NCI-H510A (cell line): ENCODE measurements at places on chromosomes 5 and 9.

GRCh38 chr5:54721116-54721515, 203.6 kb downstream of the SNX18 start:
- DNase-seq, result no peak

GRCh38 chr5:169161022-169161680, 139.8 kb downstream of the SLIT3 start:
- no peak for DNase-seq

GRCh38 chr5:146825033-146825432, 53.5 kb downstream of the PPP2R2B start:
- DNase-seq, result no peak

DNA sequence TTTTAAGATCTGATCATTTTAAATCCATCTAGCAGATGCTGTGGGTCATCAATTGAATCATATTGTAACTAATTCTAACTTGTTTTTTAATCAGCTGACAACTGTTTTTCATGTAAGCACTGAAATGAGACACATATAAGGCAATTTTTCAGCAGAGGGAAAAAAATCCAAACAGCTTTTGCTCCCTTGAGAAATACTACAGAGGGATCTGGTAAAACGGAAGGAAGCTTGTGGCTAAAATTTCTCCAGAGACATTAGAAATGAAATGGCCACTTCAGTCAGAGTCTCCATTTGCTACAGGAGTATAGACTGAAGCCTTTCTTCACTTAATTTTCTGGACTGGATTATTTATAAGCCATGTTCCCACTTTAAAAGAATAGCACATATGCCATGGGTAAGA, 385.9 kb downstream of the MAN2A1 start:
- no peak for DNase-seq

GRCh38 chr5:156221816-156222215, 105.1 kb upstream of the SGCD start:
- no peak for DNase-seq

DNA sequence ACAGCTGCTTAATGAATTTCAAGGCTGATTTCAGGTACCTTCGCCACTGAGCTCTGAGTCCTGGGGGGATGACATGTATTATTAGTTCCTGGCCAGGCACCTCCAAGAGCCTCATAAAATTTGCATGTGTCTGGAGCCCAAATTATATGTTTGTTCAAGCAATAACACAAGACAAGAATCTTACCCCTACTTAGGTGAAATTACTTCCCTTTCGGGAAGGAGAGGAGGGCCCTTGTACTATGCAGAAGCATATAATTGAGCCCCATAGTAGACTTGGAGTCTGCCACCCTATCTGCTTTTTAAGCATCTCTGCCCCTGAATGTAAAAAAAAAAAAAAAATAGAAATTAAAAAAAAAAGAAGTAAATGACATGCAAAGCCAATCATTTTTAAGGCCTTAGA, 13.0 kb upstream of the TMEM38B start:
- no peak for DNase-seq

DNA sequence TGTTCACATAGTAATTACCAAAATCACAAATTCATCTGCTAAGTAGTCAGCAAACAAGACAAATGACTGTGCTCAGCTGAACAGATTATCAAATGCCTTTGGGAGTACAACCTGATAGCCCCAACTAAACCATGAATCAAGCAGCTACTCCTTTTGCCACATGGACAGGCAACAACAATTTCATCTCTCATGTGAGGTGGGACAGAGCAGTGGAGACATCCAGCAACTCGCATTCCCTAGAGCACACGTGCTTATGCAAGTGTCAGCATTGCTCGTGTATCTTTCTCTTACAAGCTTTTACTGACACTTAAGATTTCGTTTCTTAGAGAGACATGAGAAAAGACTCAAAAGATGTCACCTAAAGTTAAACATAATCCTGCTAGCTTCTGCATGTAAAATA, 42.7 kb upstream of the PPP2R2B start:
- DNase-seq, result no peak

GRCh38 chr5:172412724-172413286, 41.5 kb downstream of the SH3PXD2B start:
- no peak for DNase-seq

GRCh38 chr9:3963643-3964369, 336.1 kb downstream of the GLIS3 start:
- no peak for DNase-seq

DNA sequence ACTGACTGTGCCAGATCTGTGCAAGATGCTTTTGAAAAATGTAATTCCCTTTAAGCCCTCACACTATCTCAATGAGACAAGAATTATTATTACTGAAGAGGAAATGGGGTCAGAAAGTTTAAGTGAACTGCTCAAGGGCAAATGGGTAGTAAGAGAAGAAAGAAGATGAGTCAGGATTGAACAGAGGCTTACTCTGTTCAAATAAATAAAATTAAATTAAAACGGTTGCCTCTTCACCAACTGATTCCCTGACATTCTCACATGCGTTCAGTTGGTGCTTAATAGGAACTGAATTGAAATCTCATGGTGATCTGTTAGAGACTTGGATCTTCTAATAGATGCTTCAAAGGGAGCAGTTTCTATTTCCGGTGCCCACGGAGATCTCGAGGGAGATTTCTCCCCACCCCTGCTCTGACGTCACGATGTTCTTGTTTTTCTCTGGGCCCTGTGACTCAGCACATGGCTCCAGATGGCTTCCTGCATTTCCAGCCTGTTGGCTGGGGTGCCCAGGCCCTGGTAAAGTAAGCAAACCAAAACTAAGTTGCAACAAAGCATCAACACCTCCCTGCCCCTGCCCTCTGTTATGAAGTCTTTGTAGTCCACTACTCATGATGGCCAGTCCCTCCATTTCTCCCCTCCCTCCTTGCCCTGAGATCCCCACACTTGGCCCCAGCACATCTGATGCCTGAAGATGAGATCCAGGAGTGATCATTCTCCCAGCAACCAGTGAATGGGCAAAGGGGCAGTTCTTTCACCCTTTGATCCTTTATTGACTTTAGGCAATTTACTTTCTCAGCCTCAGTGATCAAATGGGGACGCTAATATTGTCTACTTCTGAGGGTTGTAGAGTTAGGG, 106.1 kb upstream of the CPEB4 start:
- no peak for DNase-seq

DNA sequence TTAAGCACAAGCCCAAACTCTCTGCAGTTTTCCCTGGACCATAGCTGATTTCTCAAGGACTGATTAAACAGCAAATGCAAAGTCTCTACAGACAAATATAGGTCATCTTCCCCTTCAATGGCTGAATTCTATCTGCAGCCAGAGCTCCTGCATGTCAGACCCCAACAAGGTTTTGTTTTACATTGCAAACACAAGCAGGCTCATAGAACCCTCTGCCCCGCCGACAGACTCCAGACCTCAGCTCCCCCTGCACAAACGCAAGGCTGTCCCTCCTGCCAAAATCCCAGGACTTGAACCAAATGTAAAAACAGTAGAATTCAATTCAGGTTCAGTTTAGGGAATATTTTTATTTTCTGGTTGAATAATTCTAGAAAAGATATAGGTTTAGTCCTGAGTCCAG, 526.7 kb upstream of the TRPC7 start:
- DNase-seq, result no peak

- no peak for DNase-seq
These were observed 55.6 kb upstream of the COL5A1 start for GRCh38 chr9:134585746-134586706.

GRCh38 chr9:3648266-3648665, 122.5 kb upstream of the RFX3 start:
- no peak for DNase-seq

DNA sequence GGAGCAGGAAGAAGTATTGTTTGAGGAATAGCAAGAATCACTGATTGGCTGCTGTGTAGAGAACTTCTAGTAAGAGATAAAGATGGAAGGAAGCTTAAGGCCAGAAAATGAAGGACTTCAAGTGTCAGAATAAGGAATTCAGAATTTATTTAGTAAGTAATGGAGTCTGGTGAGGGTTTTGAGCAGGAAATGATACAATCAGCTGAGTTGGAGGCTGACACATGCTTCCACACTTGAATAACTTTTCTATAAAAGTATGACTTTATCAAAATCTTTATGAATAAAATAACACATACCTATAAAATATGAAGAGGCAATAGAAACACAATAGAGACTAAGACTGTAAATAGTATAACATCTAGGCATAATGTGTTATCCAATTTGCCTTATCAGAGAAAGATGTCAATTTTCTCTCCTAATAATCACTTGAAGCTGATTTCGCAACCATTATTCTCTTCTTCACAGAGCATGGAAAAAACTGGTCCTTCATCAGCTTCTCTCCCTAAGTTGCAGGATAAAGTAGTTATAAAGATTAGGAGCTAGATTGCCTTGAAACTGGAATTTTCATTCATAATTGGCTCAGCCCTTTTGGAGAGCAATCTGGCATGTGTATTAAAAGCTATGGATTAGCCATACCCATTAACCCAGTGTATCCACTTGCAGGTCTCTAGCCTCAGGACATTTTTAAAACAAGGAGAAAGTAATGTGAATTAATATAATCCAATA, 143.4 kb downstream of the ZNF608 start:
- no peak for DNase-seq

GRCh38 chr5:36406023-36406422, 104.3 kb upstream of the RANBP3L start:
- DNase-seq, result no peak

DNA sequence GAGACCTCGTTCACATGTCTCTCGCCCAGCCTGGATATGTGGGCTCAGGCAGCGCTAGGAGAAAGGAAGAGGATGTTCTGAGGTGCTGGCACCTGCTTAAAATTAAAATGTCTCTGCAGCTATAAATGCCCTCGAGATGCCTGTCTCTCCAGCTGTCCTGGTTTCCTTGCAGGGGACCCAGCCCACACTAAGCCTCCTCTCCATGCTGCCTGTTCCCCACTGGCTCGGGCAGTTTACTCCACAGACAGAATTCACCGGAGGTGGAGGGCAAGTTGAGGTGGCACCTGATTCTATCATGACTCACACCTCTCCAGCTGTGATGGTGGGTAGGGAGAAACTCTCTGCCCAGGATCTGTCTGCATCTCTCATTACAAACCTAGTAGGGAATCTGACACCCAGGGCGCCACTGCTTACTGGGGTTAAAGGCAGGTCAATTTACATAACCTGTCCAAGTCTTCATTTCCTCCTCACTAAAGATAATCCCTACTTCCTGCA, 420.9 kb downstream of the SPOCK1 start:
- peak; percentile 72 for DNase-seq

GRCh38 chr5:74319076-74319475, 321.5 kb downstream of the ENC1 start:
- DNase-seq, result no peak

DNA sequence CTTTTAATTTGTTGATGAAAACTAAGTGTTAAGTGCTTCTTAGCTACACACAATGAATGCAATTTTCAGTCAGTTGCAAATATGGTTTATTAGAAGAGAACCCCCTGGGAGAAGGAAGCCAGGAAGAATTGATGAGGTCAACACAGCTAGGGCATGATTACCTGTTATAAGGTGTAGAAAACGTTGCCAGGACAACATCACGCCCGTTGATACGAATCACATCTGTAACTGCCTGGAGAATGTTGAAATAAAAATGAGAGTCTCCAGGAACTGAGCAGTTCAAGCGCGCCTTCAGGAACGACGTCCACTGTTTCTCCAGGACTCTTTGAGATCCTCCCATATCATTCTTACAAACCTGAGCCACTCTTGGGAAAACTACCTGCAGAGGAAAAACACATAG, 88.0 kb downstream of the SEMA6A start:
- no peak for DNase-seq

DNA sequence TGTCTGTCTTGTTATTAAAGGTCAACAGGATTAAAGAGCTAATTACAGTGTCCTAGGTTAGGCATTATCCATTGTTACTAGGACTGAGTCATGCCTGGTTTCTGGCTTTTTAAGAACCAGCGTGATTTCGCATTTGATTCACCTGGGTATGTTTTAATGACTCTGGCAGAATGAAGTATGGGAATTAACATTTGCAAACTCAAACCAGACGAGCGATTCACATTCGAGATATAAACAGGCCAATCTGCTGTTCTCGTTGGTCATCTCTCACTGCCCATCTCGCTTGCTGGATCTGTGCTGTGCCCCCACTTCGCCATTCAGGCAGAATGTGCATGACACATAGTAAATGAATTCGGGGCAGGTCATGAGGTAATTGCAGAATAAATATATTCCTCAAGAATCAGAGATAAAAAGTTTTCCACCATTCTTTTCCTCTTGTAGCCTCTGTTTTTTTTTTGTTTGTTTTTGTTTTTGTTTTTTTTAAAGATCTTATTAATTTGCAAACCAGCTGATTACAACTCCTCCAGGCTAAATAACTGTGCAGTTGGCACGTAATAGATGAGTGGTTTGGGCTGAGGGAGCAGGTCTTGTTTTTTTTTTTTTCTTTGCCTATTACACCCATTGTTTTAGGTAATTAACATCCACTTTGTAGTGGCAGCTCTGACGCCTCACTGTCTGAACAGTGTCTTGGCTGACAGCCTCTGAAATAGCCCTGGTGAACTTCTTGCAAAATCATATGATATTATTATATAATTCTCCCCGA, 313.5 kb upstream of the MSX2 start:
- DNase-seq, result no peak

DNA sequence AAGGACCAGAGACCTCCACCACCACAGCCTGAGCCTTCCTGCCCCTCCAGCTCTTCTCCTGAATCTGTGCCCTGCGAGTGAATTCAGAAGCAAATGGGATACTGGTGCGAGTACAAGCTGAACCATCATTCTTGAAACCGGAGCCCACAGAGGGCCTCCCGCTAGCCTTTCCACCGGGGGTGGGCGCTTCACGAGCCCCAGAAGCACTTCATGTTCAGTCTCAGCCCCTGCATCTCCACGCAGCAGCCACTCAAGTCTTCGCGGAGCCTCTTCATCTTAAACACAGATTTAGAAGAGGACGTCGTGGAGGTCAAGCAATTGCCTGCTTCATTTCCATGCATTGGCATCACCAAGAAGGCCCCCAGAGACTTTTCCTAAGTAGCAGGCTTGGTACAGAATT, 26.0 kb upstream of the OLFM1 start:
- no peak for DNase-seq

DNA sequence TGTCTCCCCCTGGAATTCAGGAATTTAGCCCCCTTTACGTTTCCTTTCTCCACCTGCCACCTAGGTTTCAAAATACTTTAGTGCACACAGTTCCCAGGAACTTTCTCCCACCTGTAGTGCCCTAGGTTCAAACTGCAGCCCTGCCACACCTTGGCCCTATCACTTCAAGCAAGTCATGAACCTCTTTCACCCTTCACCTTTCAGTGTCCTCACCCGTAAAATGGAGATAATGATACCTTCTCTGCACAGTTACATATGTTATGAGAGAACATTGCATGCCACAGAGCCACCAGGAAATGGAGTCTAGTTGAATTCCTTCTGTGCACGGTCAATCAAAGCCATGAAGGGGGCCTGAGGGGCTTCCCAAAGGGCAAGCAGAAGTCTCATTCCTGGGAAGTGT, 9.8 kb upstream of the EEIG1 start:
- no peak for DNase-seq

DNA sequence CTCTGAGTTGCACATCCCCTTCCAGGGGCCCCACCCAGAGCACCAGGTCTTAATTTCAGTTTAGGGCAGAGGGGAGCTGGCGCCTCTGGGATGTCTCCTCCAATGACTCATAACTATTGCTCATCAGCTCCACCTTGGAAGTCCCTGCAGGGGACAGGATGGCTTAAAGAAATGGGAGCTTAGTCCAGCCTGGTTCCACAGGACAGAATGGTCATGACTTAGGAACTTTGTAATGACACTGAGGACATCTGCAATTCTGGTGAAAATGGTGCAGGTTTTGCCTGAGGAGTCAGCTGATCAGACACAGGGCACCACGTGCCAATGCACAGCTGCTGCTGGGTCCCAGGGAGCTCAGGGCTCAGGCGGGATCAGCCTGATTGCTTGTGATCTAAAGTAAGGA, 16.4 kb upstream of the PPP1R26 start:
- DNase-seq, result no peak
